Activated CD8-positive, alpha-beta memory T cell treated with anti-CD3 and anti-CD28 coated beads for 4 hours (primary cell): ENCODE measurements at places on chromosomes 6 and 20.

GRCh38 chr6:64034910-64035655, 399.5 kb downstream of the PHF3 start:
- no peak for DNase-seq

- DNase-seq = no peak
These were observed 65.1 kb upstream of the SCAF8 start for GRCh38 chr6:154668156-154668555.

DNA sequence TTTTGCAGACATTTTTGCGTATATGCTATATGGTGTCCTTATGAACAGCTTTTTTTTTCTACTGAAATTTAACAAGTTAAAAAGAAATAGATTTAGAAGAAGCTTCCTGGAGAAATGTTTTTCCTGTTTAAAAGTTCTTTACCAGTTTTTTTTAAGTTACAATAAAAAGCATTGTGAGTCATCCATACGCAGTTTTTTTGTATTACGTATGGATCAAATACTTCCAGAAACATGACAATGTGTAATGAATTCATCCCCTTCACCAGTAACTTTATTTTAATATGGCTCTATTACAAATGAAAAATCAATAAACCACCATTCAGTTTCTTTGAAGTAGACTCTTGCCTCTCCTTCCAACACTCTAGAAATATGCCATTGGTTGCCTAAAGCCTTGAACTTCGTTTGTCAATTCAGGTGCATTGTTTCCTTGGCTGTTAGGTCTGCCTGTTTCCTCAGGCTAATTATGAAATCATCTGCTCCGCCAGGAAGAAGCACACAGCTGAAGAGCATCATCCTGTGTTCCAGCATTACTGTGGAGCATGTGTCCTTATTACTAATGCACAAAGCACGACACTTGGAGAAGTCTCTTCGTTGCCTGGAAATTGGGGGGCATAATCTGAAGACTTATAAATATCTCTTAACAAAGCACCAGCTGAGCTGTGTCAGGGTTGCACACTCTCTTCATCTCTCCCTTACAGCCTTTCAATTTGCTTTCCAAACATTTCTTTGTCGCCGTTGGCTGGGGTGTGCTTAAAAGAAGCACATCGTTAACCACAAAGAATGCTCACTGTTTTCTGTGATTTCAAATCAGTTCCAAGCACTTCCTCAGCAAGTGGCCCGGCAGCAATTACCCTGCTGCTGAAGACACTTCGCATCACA, 9.6 kb downstream of the MOXD1 start:
- DNase-seq = no peak

GRCh38 chr6:14824484-14825275, 421.2 kb upstream of the JARID2 start:
- no peak for DNase-seq

DNA sequence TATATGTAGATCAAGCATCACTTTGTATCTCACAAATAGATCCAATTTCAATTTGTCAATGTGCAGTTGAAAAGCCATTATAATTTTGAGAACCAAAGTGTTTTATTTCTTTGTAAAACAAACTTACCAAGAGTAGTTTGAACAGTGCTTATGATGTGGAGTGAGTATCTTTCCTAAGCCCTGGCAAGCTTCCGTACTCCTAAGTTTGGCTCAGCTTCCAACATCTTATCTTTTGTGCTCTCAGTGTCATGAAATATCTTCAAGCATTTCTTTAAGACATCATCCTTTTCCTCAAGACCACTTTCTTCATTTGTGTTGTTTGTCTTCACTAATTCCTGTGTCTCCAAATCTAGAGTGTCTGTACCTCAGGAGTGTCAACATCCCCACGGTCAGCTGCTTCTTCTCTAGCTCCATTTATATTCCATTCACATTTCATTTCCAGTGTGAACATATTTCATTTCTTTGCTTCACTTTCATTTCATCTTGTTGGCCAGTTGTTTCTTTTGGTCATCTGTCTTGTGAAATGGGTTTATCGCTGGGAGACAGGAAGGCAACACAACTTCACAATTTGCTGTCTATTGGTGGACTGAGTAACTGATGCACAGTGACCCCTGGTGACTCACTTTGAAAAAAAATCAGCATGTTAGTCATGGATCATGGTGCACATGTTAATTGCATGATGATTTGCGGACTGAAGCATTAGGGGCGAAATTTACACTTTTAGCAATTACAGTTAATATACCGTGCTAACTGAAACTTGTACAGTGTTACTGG, 36.9 kb downstream of the SLC24A3 start:
- DNase-seq = no peak

GRCh38 chr6:44007818-44008621, 119.2 kb downstream of the MRPL14 start:
- DNase-seq = no peak
